Fibroblast of skin of abdomen (primary cell): ENCODE measurements at places on chromosomes 11 and 22.

DNA sequence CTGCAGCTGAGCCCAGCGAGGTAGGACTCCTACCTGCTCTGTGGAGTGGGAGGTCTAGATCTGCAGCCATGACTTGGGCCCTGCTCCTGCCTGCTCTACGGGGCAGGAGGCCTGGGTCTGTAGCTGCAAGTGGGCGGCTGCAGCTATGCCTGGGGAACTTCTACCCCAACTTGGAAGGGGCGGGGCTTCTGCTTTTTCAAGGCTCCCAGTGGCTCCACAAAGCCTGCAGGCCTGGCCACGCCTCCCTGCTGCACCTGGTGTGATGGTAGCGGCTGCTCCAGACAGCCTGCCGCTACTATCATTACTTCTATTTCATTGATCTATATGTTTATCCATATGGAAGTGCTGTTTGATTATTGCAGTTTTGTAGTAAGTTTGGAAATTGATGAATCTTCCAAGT lies 121.2 kb downstream of the NELL1 start:
- DNase-seq = no peak

GRCh38 chr22:42308892-42309468 lies 38.5 kb upstream of the TCF20 start:
- no peak for DNase-seq

DNA sequence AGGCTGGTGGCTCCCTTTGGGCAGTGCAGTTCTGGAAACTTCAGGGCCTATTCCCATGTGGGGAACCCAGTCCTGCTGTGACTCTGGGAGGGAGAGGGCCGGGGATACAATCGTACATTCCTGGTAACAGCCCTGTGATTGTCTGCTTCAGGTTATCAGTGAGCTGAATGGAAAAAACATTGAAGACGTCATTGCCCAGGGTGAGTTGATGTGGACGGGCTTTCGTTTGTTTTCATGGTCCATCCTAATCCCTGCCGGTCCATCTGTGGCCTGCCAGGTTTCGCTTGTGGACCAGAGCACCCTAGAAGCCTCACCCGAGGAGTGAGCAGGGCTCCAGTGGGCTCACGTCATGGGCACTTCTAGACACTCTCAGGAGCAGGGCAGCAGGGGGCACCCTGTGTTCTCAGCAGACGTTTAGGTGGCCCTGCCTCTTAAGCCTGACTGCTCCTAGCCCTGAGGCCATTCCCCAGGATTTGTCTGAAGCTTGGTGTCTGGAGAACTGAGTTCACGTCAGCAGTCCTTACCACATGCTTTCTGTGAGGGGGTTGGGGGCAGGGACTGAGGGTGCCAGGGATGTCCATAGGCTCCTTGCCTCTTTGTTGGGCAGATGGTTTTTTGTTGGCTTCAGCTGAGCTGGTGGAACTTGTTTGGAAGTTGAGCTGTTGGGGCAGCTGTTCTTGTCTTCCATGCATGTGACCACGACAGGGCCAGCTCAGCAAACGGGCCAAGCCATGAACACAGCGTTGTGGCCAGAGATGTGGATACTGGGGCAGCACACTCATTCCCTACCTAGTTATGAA lies 1.9 kb downstream of the RPLP2 start:
- DNase-seq = no peak

DNA sequence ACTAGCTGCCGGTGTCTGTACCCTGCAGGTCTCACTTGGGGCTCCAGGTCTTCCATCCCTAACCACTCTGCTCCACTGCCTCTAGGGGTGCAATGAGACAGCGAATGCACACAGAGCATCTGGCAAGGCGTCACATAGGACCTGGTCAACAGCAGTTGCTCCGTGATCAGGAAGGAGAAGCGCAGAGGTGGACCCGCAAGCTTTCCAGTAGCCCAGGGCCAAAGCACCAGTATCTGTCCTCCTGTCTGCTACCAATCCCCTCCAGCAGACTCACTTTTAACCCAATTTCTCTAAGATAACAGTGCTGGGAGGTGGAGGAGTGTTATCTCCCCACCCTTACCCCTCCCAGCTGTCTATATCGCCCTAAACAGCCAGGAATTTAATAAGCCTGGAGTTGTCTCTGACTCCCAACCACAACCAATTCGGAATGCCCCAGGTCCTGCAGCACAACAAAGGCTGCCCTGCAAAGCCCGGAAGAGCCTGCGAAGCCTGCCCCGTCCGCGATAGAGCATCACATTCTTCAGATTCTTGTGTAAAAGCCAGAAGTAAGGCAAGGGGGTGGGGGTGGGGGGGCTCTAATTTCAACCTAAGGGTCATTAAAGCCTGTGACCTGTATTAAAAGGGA lies 19.3 kb downstream of the MYH9 start:
- peak; percentile 90 for DNase-seq

DNA sequence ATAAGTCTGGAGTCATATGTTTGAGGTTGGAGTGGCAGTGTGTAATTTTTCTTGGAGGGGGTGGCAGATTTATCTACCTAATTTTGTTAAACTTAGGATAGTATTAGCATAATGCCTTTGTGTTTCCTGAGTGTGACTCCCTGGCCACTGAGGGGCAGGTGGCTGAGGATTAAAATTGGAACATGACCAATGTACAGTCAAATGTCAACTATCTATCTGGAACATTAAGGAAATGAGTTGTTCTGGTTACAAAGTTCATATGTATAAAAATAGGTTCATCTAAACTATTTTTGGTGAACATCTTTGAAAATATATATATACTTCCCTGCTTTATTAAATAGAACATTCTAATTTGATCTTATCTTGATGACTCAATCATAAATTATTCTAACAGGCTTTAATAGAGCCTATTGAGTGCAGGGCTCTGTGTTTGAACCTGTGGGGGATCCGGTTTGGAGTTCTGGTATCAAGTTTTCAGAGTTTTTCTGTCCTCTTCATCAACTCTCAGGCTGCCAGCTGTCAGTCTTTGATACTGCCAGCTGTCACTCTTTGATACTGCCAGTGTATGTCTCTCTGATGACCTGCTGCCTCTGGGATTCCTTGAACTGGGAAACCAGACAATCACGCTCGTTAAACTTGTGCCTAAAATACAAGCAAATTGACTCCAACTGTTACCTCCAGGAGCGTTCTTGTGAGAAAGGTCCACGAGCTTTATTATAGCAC lies 309.6 kb downstream of the METTL15 start:
- DNase-seq = no peak

- DNase-seq = peak; percentile 70
Observed at GRCh38 chr22:30005213-30005857, 74.9 kb upstream of the HORMAD2 start.

GRCh38 chr11:16805938-16806337 lies 67.5 kb downstream of the C11orf58 start:
- DNase-seq = no peak

- DNase-seq = no peak
Observed at GRCh38 chr22:31286360-31287255, 5.7 kb downstream of the PIK3IP1 start.

GRCh38 chr11:120185706-120186455 lies 25.0 kb upstream of the OAF start:
- DNase-seq = no peak

GRCh38 chr11:119614222-119615002 lies 114.6 kb downstream of the NECTIN1 start:
- DNase-seq = no peak

DNA sequence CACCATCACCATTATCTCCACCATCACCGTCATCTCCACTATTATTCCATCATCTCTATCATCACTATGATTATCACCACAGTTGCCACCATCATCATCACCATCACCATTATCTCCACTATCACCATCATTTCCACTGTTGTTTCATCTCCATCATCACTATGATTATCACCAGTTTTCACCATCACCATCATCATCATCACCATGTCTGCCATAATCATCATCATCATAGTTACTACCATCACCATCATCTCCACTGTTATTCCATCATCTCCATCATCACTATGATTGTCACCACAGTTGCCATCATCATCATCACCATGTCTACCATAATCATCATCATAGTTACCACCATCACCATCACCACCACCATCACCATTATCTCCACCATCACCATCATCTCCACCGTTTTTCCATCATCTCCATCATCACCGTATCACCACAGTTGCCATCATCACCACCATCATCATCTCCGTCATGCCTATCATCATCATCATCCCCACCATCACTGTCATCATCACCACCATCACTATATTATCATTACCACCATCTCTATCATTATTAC lies 264.9 kb downstream of the BRD1 start:
- no peak for DNase-seq

- DNase-seq = no peak
Observed at GRCh38 chr11:134736251-134736947, 324.4 kb upstream of the B3GAT1 start.

GRCh38 chr11:108587109-108587508 lies 6.5 kb downstream of the EXPH5 start:
- DNase-seq = no peak

GRCh38 chr11:117425679-117426296 lies 98.1 kb downstream of the CEP164 start:
- no peak for DNase-seq

DNA sequence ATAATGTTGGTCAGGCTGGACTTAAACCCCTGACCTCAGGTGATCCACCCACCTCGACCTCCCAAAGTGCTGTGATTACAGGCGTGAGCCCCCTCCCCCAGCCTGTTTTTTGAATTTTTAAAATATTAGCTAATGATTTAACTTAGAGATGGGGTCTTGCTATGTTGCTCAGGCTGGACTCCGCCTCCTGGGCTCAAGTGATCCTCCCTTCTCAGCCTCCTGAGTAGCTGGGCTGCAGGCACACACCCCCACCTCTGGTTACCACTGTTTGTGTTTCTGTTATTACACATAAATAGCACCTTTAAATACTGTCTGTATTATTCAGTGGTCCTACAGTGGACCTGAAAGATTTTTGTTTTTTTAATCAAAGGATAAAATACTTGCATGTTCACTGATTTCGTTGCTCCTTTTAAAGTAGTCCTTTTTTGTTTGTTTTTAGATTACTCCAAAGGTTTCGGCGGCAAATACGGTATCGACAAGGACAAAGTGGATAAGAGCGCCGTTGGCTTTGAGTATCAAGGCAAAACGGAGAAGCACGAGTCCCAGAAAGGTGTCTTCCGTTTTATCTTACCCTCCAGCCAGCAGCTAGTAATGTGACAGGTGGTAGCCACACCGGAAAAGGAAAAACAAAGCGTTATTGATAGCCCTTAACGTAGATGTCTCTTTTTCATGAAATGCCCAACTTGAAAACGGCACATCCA lies 21.1 kb downstream of the CTTN start:
- no peak for DNase-seq

DNA sequence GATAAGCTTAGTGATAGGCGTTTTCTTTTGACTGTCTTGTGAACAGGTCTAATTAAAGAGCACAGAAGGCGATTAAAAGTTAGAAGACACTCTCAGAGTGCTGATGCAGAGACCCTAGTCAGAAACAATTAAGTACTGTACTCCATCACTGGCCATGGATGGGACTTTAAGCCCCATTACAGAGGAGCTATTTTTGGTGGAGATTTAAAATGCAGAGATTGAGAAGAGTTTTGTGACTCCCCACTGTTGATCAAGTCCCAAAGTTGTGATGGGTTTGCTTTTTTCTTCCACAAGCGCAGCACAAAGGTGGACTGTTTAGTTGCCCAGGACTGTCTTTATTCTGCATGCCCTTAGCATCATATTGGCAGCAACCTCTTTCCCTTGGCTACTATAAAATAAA lies 978 bp downstream of the LUZP2 start:
- no peak for DNase-seq

DNA sequence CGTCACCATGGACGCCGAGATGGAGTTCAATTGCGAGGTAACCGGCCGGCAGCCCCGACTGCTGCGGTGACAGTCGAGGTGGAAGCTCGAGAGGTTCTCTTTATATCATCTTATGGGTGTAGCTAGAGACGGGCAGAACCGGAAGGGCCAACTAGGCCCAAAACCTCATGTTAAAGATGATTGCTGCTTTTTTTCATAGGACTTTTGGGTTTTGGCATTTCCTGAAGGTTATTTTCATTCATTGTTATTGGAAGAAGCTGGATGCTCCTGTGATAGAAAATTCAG lies 585 bp downstream of the NF2 start:
- DNase-seq = no peak

DNA sequence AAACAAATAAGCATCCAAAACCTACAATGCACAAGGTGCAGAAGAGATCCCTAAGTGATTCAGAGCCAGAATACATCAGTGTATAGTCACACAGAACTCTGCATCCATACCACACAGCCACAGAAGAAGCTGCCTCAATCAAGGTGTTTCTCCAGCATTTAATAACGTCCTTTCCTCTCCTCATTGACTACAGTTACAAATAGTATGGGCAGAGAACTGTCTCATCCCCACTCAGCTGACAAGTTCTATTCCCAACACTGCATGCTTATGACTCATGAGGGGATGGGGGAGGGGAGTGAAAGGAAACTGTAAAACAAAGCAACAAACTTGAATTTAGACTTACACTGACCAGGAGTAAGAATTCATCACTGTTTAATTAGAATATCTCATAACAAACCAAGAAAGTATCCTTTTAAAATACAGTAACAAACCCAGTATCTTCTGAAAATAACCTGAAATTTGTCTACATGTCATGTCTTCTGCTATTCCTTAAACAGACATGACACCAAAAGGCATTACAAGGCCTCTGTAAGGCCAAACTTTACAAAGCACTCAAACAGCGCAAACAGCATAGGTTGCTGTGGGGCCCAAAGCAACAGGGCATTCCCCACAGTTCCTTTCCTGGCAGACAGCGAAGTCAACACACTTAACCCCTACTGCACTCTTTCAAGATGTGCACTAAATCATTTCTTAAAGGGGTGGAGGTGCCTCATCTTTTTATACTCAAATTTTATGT lies 29.3 kb downstream of the CELF1 start:
- peak; percentile 80 for DNase-seq

DNA sequence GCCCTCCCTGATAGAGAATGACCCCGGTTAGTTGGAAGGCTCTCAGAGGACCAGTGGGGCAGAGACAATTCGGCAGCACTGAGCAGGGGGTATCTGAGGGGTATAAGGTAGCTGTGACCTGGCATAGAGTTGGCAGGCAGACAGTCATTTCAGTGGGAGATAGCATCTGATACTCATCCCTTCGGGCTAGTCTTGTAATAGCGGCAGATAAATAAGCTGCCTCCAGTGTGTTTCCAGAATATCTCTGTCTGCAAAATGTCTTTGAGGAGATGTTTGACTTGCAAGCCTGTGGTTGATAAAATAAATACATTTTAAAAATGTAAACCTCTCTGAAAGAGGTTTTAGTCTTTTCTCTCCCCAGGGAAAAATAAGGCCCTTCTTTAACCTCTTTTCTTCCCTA lies 54.2 kb downstream of the TEAD1 start:
- no peak for DNase-seq
